AG10803 (cell line): ENCODE measurements at places on chromosomes 6 and 20.

DNA sequence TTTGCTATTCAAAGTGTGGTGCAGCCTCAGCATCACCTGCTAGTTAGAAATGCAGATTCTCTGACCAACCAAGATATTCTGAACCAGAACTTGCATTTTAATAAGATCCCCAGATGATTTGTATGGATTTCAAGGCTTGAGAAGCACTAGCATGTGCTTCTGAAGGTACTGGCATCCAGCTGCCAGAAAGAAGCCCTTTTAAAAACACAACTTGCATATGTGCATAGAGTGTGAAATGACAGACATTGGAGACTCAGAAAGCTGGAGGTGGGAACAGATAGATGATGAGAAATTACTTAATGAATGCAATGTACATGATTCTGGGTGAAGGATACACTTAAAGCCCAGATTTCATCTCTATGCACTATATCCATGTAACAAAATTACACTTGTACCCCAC lies 409.3 kb upstream of the SPTLC3 start:
- no peak for DNase-seq

- DNase-seq: peak; percentile 15
Observed at GRCh38 chr20:46013829-46014516, 5.3 kb downstream of the MMP9 start.

DNA sequence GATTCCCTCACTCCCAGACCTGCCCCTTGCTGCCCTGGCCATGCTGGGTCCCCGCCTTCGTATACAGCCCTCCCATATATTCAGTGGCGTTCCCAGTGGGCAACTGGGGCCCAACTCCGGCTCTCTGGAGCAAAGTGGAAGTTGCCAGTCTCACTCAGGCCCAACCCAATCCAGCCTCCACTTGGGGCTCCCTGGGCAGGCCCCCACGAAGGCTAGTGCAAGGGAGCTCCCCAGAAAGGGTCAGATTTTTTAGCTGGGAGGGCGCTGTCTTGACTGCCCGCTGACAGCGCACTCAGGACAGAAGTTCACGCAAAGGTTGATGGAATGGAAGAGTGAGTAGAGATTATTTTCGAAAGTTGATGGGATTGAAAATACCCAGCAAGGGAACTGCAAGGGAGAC lies 5.9 kb downstream of the TP53TG5 start:
- DNase-seq: no peak

- DNase-seq: no peak
Observed at GRCh38 chr20:57108742-57109570, 157.5 kb downstream of the BMP7 start.

DNA sequence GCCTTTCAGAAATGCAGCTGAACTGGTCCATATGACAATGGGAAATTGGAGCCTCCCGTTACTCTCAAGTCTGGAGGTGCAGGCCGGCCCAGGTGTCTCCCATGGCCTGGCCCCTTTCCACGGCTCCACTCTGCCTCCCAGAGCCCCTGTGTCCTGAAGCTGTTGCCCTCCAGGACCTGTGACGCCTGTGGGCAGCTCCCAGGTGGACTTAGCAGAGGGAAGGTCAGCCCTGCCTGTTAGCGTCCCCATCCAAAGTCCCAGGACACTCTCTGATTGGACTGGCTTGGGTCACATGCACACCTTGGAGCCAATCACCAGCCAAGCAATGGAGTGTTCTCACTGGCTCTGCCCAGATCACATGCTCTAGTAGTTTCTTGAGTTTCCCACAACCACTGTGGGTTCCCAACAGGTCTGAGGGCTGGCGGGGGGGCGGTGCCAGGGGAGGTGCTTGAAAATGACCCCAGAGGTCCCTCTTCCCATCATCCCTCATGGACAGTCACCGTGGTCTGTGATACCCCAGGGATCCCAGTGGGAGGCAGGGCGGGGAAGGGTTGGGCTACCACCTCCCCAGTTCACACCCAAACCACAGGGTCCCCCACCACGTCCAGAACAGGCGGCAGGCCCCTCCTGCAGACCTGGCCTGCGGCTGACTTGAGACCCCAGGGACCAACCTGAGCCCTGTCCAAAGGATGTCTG lies 135.6 kb downstream of the TAF4 start:
- DNase-seq: no peak

GRCh38 chr20:56558968-56559367 lies 25.9 kb downstream of the FAM209B start:
- DNase-seq: no peak

DNA sequence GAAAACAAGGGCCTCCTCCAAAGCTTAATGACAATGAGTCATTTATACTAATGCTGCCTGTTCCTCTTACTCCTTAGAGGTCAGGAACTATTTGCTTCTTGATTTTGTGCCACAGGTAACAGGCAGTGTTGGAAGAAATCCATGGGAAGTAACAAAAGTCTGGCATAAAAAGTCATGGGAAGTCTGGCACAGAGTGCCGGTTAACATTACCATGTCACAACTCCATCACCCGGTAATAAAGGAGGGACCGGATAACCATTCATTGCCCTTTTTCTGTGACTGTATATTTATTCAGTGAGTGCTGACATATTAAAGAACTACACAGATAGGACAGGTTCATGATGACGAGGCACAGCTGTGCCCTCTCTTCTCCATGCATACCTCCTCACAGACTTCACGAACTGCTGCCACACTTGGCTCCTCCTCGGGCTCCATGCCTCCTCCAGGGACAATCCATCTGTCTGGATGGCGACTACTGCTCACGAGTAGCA lies 50.9 kb downstream of the NUDT3 start:
- peak; percentile 39 for DNase-seq

DNA sequence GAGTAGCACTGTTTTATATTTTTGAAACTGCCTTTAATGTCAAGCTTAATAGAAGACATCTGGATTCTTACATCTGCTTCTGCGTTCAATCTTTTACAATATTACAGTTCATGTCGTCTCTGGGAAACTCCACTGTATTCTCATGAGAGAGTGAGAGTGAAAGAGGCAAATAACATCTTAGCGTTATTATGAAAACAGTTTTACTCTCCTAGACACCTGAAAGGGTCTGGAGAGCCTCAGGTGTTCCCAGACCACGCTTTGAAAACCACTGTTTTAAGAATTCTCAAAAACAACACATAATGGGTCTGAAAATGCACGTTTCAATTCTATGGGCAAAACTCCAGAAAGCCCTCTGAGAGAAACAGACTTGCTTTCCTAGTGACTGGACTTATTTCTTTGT lies 63.3 kb downstream of the ARHGAP18 start:
- DNase-seq: peak; percentile 36

- no peak for DNase-seq
Observed at GRCh38 chr6:102553214-102553613, 1159.7 kb downstream of the GRIK2 start.

DNA sequence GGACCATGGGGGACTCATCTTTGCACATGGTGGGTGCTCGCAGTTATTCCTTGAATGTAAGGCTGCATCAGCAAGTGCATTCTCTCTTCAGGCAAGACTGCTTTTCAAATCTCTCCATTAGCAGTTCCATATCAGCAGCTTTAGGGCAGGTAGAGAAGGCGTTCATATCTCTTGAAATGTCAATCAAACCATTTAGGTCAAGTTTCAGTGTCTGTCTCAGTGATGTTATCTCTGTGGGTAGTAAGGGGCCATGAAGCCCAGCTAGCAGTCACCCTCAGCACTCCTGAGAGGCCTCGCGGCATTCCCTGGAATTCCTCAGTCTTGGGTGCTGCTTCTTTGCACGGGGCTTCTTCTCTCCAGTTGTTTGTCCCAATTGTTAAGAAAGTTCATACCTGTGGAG lies 24.2 kb downstream of the FARS2 start:
- no peak for DNase-seq

- DNase-seq: peak; percentile 52
Observed at GRCh38 chr20:60206259-60206658, 248.0 kb downstream of the CDH26 start.
